ENCODE measurements at places on chromosomes 12 and 14. TPM values are rescaled to one million over a fixed set of nuclear protein-coding genes. Genes with fewer than 3 reads are reported as not detected.

DNA sequence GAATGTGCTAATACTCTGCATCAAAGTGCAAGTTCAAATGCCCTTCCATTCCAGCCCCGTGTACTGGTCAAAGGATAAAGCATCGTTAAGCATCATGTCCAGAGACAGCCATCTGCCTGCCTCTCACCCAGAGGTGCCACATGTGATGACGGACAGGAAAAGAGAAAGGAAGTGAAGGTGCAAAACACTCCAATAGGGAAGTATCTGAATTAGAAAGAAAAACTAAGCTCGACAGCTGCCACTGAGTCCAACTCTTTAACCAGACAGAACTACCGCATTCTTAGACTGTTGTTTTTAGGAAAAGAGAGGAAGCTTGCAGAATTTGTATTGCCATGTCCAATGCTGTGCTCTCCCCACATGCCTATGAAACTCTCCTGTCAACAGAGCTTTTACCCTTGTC lies 465.0 kb upstream of the SOX5 start:
- DNase-seq, result no peak

- no peak for DNase-seq
These were observed 198.9 kb downstream of the BMP4 start for GRCh38 chr14:53757732-53758131.

DNA sequence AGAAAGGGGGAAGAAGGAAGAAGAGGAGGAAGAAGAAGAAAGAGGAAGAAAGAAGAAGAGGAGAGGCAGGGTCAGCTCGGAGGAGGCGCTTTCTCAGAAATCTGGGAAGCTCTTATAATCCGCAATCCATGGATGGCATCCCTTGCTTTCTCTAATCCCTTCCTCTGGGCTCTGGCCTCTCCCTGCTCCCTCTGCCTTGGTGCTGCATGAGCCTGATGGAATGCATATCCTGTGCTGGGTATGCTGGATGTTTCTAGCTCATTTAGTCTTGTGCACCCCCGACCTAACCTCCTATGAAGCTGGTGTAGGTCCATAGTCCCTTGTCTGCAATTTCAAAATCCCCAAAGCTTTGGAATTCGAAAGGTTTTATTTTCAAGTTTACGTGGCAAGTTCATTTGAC lies 94.2 kb upstream of the MYL2 start:
- no peak for DNase-seq

- no peak for DNase-seq
These were observed 20.4 kb upstream of the AMN start for GRCh38 chr14:102902086-102902485.

Gene SPATA7
- 8.7 TPM for total RNA-seq

DNA sequence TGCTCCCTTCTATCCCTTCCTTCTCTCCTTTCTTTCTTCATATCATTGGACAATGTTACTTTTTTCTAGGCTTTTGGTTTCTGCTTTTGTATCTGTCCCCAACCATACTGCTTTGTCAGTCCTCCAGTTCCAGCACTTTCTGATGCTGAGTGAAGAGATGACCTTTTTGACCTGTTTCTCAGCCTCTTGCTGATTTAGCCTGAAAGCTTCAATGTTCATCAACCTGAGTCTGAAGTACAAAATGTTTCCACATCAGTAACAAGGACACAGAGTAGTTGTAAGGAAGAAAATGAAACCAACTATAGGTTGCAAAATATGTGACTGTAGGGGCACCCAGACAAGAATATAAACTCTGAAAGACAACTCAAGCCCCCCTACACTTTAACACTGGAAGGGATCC lies 25.2 kb upstream of the AKAP6 start:
- no peak for DNase-seq

Gene ARHGAP9
- total RNA-seq, result not detected

DNA sequence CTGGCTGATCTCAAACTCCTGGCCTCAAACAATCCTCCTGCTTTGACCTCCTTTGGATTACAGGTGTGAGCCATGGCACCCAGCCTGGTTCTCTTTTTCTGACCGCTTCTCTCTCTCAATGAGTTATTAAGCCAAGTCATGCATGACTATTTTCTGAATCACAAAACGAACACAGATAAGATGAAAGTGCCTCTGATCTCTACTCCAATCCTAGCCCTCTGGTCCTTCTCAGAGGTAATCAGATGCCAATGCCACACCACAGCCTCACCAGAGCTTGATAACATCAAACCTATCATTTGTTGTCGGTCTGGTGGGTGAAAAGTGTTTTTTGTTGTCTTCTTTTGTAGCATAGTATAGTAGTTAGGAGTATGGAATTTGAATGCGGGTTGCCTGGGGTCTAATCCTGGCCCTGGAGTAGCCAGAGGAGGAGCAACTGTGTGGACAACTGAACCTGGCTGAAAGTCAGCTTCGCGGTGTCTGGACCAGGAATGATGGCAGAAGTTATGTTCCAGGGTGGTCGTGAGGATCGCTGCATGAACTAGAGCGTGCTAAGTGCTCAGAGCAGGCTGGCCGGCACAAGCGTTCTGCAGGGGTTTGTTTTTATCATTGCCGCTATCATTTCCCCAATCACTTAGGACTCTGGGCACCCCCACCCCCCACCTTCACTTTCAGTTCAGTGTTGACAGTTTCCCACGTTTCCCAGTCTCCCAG lies 77.9 kb downstream of the SPRING1 start:
- DNase-seq, result no peak

DNA sequence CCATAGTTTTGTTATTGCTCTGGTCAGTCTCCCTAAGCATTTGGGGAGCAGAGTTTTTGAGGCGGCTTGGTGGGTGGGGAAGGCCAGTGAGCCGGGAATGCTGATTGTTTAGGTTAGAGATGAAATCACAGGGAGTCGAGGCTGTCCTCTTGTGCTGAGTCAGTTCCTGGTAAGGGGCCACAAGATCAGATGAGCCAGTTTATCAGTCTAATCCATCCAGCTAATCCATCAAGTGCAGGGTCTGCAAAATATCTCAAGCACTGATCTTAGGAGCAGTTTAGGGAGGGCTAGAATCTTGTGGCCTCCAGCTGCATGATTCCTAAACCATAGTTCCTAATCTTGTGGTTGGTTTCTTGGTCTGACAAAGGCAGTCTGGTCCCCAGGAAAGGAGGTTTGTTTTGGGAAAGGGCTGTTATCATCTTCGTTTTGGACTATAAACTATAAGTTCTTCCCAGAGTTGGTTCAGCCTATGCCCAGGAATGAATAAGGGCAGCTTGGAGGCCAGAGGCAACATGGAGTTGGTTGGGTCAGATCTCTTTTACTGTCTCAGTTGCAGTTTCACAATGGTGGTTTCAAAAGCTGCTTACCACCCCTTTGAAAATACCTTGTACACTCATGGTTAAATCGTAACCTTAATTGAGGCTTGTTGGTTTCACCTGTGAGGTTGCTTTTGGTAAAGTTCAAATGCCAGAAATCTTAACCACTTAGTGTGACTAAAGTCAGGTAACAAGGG lies 33.6 kb upstream of the HIGD1C start:
- DNase-seq, result no peak

DNA sequence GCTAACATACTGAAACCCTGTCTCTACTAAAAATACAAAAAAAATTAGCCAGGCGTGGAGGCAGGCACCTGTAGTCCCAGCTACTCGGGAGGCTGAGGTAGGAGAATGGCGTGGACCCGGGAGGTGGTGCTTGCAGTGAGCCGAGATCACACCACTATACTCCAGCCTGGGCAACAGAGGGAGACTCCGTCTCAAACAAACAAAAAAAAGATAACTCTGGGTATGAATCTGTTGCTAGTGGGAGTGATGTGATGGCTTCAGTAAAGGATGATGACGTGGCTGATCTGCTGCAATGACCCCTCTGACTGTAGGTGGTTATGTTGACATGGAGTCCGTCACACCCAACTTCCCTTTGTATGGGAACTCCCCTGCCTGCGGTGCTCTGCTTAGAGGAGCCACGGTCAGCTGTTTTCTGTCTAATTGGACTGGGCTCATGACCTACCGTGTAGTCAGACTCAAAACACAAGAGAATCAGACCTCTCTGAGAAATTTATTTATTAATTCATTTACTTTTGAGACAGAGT lies 59.1 kb upstream of the MED13L start:
- no peak for DNase-seq

GRCh38 chr12:48936379-48936979 lies 11.2 kb upstream of the FKBP11 start:
- DNase-seq, result no peak

- no peak for DNase-seq
These were observed 53.3 kb upstream of the STK38L start for GRCh38 chr12:27190761-27191160.

- no peak for DNase-seq
These were observed 915.4 kb upstream of the FBXO33 start for GRCh38 chr14:40347675-40348074.

Gene SLIRP
- total RNA-seq, result 64.6 TPM

GRCh38 chr12:98939350-98939749 lies 294.3 kb downstream of the APAF1 start:
- DNase-seq, result no peak

GRCh38 chr12:22709292-22709691 lies 84.3 kb downstream of the ETNK1 start:
- no peak for DNase-seq

DNA sequence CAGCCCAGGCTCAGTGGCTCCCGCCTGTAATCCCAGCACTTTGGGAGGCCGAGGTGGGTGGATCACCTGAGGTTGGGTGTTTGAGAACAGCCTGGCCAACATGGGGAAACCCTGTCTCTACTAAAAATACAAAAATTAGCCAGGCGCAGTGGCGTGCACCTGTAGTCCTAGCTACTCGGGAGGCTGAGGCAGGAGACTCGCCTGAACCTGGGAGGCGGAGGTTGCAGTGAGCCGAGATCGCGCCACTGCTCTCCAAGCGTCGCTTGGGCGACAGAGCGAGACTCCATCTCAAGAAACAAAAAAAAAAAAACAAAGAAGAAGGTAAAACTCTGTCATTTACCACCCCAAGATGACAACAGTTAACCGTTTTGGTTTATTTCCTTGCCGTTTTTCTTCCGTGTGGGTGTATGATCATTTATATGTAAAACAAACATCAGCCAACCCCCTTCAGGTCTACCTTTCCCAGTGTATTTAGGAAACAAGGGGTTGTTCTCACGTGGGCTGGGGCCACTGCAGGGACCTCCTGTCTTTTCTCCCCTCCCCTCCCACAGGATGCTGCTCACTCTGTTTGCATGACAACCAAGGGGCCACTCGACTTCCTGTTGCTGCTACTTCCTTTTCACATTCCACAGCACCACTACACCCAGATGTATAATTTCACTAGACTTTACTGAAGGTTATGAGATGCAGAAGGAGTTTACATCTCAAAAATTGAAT lies 13.6 kb downstream of the TTC9 start:
- DNase-seq, result no peak

- DNase-seq, result no peak
These were observed 8.5 kb downstream of the COQ6 start for GRCh38 chr14:73958591-73958990.

Gene MYL6
- 2,236 TPM for total RNA-seq

Gene TAS2R46
- 0.51 TPM for total RNA-seq

- DNase-seq, result no peak
These were observed at the start of gene OR6C70 for GRCh38 chr12:55470088-55470829. TSS of gene OR6C70 (minus strand) at chr12:55470138. CDS start at chr12:55470138, 0 bp downstream.

DNA sequence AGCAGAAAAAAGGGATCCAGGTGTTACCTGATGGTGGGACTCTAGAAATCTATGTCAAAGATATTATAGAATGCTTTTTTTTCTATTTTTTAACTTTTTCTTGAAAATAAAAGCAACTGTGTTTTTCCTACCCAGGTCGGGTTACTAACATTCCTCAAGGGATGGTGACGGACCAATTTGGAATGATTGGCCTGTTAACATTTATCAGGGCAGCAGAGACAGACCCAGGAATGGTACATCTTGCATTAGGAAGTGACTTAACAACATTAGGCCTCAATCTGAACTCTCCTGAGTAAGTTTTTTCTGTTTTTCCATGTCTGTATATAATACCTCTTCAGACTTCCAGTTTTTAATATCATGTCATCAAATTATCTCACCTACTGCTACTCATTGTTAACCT lies 27.6 kb upstream of the KCNMB4 start:
- no peak for DNase-seq

GRCh38 chr14:32200368-32201192 lies 1.3 kb upstream of the RNU6-7 start:
- no peak for DNase-seq

Gene CDCA3
- total RNA-seq, result 4.1 TPM

DNA sequence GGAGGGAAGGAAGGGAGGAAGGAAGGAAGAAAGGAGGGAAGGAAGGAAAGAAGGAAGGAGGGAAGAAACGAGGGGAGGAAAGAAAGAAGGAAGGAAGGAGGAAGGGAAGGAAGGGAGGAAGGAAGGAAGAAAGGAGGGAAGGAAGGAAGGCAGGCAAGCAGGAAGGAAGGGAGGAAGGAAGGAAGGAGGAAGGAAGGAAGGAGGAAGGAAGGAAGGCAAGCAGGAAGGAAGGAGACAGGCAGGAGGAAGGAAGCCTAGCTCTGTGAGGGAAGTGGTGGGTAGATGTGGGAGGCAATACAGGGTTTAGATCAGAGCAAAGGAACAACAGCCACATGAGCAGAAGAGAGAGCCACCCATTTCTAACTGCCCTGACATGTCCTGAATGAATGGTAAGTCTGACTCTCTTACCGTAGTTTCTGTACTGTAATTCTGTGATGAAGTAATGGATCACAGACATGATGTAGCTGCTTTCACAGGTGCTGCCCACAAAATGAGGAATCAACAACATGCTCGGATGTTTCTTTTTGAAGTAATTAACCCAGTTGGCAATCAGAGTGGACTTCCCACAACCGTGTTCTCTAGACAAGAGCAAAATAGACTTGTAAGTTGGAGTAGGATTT lies 24.4 kb upstream of the HSP90B1 start:
- DNase-seq, result no peak

- no peak for DNase-seq
These were observed 218.6 kb upstream of the ATP2B1 start for GRCh38 chr12:89927226-89927698.
